Fibroblast of skin of abdomen (primary cell): ENCODE measurements at places on chromosomes 13 and 19.
A peak's percentile ranks its signal among the peaks of the same experiment; 100 is the strongest.

DNA sequence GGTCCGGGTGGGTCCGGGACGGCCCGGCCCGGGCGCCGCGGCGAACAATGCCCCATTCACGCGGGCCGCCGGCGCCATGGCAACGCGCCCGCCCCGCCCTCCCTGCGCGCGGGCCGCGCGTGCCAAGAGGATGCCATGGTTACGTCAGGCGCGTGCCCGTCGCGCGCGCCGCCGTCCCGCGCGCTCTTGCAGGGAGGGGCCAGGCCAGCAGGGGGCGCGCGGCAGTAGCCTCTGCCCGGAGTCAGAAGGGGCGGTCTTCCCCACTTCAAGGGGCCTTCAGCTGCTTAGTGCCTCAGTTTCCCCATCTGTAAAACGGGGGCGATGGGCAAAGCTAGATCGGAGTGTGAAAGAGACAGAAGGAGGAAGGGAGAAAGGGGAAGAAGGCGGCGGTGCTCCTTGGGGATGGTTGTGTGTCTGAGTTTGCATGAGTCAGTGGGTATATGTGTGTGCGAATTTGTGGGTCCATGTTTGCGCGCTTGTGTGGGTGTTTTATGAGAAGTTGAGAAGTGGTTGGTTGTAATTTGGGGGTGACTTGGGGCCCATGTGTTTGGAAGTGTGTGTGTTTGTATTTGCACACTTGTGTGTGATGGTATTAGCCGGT lies 11.6 kb upstream of the NFIX start:
- peak; percentile 78 for DNase-seq

- no peak for DNase-seq
Measured at GRCh38 chr13:61094865-61095264, 320.8 kb downstream of the PCDH20 start.

DNA sequence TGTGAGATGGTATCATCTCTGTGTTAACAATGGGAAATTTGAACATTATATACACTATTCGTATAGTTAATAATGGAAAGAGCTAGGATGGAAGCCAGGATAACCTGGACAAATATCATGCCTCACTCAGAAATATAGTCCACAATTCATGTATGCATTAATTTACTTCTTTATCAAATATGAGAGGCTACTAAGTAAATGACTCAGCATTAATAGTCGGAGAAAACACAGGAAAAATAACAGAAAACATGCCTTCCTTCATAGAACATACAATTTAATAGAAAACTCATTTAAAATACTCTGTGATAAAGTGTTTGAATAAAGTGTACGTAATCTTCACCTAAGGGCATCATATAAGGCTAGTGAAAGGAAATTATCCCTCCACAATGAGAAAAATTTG lies 383.4 kb upstream of the SLITRK5 start:
- DNase-seq, result no peak

DNA sequence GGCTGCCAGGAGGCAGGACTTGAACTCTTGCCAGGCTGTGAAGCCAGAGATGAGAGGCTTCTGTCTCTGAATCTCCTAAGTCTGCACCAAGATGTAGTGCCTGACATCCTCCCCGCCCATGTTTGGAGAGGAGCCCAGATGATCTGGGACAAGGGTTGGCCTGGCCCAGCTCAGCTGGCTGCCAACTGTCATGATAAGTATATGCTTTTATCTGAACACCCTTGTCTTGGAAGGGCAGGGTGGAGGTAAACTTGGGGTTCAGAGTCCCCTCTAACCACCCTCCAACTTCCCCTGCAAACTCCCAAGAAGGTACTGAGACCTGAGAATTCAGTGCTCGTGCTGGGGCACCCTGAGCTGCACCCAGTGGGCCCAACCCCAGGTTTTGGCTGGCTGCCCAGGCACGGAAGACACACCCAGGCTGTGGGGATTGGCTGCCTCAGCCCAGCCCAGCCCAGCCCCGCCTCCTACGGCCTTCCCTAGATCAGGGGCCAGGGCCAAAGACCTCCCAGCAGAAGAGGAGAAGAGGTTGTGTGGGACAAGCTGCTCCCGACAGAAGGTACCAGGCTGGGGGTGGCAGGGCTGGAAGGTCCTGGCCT lies at the start of gene CYP4F12:
Gene CYP4F12, plus strand, starts transcription at position 508 of the 596 bp plus-strand sequence. CDS start 443 bp downstream, outside the sequence.
- no peak for DNase-seq

GRCh38 chr19:15563325-15563794 lies 51.7 kb upstream of the CYP4F8 start:
- DNase-seq, result no peak

DNA sequence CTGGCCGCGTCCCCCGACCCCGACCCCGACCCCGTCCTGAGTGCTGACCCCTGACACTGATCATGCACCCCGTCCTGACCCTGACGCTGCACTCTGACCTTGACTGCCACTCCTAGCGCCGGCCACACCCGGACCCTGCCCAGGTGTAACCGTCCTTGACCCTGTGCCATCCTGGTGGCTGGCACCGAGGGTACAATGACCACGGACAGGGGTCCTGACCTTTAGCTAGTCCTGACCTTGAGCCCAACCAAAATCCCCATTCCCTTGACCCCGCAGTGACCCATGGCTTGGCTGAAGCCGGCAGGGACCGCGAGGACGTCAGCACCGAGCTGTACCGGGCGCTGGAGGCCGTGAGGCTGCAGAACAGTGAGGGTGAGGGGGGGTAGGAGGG lies 25.9 kb downstream of the CLEC4M start:
- no peak for DNase-seq

DNA sequence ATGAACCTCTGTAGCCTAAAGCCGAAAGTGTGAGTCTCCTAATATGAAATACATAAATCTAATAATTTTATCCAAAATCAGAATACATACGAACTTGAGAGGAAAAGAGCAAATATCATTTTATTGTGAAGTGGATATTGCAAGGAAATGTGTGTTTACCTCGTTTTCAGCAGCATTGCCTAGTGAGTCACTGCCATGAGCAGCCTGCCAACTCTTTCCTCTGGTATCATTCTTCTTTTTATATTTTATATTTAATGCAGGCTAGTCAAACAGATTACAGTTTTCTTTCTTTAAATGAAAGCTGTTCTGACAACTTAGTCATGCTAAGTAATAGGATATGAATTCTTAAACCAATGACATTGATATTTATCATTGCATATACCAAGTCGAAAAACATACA lies 44.2 kb downstream of the EDNRB start:
- peak; percentile 24 for DNase-seq

- no peak for DNase-seq
Measured at GRCh38 chr13:77031656-77032243, 4.8 kb upstream of the FBXL3 start.

- DNase-seq, result peak; percentile 92
Measured at GRCh38 chr19:31378404-31378803, 29.2 kb upstream of the TSHZ3 start.

DNA sequence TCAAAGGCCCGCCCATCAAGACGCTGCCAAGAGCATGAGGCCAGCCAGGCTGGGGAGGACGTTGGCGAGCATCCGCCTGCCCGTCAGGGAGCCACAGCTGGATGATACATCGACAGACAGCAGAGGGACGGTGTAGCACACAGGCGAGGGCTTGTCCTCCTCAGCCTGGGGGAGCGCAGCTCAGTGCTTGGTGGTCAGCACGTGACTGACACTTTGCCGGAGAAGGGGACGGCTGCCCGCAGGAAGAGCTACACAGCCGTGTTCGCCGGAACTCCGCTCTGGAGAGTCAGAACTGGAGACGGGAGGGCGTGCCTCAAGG lies 34.1 kb downstream of the CSNK1G2 start:
- no peak for DNase-seq

DNA sequence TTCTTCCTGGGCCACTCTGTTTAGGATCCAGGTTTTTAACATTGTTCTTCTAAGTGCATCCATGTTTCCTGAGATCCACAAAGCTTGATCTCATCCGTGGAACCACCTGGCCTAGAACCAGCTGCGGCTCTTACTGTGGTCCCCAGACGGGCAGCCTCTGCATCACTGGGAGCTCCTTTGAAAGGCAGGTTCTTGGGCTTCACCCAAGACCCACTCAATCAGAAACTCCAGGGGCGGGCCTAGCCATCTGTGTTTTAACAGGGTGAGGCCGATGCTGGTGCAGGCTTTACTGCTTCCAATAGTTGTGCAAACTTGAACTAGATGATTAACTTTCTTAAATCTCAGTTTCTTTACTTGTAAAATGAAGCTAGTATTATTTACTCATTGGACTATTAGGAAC lies 605.7 kb downstream of the FGF9 start:
- no peak for DNase-seq

DNA sequence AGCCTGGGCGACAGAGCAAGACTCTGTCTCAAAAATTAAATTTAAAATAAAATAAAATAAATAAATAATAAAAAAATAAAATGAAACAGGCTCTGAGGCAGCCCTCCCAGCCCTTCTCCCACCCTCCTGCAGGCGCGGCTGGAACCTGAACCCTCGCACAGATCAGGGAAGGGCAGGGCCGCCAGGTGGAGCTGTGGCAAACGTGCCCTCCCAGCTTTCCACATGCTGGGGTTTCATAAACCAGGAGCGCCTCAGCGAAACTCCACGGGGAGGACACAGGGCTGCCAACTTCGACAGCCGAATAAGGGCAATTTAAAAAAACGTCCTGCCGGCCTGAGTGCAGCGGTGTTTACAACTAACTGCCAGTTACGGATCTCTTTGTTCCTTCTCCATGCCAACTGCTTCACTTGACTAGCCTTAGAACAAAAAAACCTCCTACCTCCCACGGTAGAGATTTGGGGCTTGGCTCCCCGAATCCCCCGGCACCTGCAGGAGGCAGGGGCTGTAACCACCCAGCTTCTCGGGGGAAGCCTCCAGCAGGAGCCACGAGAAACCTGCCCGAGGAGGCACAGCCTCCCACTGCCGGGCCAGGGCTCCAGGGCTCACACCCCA lies 15.9 kb downstream of the ZNF787 start:
- DNase-seq, result no peak

DNA sequence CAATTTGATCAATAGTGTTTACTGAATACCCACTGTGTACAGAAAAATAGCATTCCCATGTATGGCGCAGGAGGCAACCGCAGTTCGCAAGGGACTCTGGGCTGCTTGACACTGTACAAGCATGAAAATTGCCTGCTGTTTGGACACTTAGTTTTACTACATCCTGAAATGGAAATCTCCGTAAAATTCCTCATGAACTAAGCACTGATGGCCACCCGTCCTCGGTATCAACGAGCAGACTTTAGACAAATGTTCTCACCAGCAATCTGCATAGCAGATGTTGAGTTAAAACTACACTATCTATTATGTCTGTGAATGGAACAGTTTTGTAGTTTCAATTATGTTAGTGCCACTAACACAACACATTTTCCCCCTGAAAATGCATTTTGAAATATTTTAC lies 294.7 kb downstream of the DCLK1 start:
- DNase-seq, result peak; percentile 60

DNA sequence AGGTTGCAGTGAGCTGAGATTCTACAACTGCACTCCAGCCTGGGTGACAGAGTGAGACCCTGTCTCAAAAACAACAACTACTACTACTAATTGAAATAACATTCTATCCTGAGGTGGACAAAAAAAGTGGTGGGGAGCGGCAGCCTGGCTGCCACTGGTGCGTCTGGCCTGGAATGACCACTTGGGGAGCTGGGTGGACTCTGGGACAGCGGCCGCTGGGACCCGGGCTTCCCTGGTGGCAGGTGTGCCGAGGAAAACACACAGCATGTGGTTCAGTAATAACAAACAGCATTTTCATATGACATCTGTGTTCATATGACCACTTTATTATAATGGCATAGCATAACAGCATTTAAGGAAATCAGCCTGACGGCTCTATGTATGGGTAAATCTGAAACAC lies 33.9 kb downstream of the TFDP1 start:
- DNase-seq, result no peak

- no peak for DNase-seq
Measured at GRCh38 chr19:50520822-50521465, 7.2 kb upstream of the ASPDH start.

- DNase-seq, result no peak
Measured at GRCh38 chr19:2633693-2634075, 68.8 kb downstream of the GNG7 start.

GRCh38 chr19:16021796-16022195 lies 54.5 kb upstream of the TPM4 start:
- DNase-seq, result no peak

GRCh38 chr19:5170329-5170745 lies 170.3 kb downstream of the PTPRS start:
- DNase-seq, result no peak

DNA sequence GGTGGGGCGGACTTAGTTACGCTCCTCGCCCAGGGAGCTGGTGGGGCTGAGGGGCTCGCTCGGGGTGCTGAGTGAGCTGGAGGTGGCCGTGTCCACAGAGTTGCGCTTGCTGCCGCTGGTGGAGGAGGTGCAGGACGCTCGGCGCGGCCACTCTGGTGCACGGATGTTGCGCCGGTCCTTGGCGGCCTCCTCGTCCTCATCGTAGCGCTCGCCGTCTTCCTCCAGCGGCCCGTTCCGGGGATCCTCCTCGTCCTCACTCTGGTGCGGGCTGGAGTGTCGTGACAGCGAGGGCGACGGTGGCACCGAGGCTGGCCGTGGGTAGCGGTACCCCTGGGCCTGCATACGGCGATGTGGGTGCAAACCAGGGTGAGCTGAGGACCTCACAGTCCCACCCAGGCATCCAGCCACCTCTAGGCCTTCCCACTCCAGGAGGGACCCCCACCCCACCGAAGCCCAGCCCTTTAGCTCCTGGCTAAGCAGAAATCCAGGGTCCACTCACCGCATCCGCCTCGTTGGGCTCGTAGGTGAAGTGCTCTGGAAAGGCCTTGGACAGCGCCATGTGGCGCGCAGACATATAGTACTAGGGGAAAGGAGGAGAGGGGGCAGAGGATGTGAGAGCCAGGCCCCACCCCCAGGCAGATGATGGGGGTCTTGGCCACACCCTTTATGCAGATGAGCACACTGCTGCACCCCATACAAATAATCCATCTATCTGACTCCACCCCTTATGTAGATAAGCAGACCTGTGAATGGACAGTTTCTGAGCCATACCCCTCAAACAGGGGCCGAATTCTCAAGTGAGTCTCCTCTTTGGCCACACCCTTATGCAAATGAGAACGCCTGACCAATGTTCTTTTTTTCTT lies 4.4 kb downstream of the FTL start:
- DNase-seq, result no peak

GRCh38 chr13:51935326-51936171 lies 73.8 kb downstream of the CCDC70 start:
- no peak for DNase-seq

DNA sequence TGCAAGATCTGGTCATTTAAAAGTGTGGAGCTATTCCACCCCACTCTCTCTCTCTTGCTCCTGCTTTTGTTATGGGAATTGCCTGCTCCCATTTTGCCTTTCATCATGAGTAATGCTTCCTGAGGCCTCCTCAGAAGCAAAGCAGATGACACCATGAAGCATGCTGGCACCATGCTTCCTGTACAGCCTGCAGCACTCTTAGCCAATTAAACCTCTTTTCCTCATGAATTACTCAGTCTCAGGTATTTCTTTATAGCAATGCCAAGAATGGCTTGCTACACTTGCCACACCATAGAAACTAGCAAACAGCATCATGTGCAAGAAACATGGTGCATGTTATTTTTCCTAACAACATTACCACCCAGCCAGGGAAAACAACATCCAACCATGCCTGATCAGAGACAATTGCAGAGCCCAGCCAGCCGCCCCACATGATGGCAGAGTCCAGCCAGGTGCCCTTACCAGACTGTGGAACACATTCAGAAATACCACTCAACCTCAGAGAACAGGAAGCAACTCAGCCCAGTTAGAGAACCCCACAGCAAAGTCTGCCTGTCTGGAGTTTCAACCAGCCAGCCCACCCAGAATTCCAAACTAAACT lies 36.9 kb downstream of the SYDE1 start:
- no peak for DNase-seq

- DNase-seq, result no peak
Measured at GRCh38 chr19:17581211-17581874, 25.9 kb downstream of the COLGALT1 start.
